ENCODE measurements at places on chromosomes 7 and 10.
A peak's percentile ranks its signal among the peaks of the same experiment; 100 is the strongest.

GRCh38 chr7:132469264-132469663 lies 107.0 kb downstream of the PLXNA4 start:
- DNase-seq: no peak

DNA sequence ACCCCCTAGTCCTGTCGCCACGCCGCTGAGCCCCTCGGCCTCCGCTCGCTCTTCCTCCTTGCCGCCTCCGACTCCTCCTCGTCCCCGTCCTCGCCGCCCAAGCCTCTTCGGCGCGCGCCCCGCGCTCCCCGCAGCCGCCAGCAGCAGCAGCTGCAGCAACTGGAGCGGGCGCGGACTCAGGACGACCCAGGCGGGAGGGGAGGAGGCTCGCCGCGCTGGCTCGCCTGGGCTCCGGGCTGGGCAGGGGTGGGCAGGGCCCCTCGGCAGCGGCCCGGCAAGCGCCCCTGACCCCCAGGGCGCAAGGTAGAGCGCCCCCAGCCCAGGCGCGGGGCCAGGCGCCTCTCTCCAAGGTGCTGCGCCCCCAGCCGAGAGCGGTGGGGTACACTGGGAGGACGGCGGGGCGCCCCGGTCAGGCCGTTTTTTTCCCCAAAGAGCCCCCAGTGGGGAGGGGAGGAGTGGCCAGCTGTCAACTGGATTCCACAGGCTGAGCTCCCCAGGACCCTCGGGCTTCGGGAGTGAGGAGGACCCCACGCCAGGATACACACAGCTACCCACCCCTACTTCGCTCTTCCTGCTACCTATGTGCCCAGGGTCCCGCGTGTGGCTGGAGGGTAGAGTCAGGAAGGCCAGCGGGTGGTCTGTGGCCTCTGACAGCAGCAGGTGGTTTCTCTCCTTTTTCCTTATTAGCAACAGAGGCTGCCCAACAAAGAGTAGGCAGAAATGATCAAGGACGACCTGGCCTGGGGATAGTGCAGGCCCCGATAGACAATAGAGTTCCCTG lies 903 bp upstream of the KCNMA1 start:
- peak; percentile 59 for DNase-seq

GRCh38 chr10:99506416-99506815 lies 26.3 kb upstream of the NKX2-3 start:
- no peak for DNase-seq

DNA sequence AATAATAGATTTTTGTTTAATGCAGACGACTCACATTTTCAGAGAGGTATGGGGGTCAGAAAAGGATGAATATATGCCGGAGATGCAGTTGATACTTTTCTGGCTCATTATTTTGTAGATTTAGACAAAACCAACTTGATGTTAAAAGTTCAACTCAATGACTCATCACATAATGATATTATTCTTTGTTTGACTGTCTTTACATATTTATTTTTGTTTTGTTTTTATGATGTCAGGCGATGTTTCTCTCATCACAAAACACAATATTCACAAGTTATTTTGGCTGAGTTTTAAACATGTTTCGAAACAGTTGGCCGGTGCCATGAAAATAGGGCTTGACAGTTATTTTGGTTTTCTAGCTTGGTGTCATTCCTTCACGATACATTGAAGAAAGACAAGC lies 1.3 kb downstream of the GJD4 start:
- no peak for DNase-seq

GRCh38 chr10:75887992-75888680 lies 456.7 kb downstream of the LRMDA start:
- no peak for DNase-seq

DNA sequence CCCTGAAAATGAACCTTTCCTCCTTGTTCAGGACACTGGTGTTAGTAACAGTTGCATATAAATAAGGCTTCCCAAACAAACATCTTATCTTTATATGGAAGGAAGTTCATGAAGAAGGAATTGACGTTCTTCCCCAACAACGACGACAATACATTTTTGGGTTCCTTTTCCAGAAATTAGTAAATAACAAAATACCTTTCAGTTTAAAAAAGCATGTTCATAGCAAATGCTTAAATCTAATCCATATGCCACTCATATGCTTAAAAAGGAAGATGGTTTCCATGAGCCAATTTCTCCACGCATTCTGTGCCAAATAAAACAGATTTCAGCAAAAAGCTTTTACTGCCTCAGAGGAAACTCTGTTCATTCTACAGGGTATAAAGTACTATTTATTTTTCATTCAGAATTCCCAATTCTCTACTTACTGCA lies 182.6 kb downstream of the COBL start:
- no peak for DNase-seq

GRCh38 chr7:27745064-27745583 lies 5.2 kb downstream of the TAX1BP1 start:
- DNase-seq: peak; percentile 16

DNA sequence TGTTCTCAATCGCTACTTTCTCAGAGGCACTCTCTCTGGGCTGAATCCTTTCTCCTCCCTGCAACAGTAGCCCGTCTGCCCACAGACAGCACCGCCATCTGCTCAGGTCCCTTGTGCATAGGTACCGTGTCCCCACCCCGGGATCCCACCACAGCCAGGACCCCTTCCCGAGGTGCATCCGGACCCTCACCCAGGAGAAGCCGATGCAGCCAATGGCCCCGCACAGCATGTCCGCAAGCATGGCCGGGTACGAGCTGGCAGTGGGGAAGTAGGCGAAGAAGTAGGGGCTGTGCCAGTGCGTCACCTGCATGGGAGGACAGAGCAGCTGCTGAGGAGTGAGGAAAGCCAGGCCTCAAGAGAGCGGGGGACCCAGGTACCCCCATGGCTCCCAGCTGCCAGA lies 25.5 kb downstream of the DDC start:
- no peak for DNase-seq

DNA sequence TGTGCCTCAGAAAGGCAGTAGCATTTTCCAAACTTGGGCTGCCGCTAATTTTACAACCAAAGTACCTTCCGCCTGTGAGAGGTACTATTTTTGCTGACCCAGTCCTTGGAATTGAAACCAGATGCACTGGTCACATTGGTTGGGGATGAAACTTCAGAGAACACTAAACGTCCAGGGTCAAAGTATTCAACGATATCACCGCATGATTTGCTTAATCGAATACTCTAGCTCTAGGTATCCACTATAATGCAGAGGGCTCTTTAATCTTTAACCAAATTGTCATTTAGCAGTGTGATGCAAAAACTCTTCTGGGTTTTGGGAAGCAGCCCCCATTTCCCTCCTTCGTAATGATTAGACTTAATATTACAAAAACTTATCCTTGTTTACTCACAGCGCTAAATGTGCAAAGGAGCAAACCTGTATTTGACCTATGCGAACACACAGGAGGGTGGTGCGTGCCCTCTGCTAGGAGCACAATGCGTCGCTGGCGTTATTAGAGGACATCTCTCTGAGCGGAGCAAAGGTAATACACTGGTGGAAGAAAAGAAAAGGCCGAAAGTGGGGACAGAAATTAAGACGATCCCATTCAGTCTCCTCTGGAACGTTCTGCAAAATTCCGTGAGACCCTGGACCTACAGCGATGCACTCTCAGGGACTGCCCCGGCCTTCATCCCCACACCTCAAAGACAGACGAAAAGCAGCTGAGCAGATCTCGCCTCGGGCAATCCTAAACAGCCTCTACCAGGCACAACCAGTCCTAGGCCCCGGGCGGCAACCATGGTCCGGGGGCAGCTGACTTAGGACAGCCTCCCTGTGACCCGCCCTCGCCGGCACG lies 916 bp upstream of the EEPD1 start:
- no peak for DNase-seq

DNA sequence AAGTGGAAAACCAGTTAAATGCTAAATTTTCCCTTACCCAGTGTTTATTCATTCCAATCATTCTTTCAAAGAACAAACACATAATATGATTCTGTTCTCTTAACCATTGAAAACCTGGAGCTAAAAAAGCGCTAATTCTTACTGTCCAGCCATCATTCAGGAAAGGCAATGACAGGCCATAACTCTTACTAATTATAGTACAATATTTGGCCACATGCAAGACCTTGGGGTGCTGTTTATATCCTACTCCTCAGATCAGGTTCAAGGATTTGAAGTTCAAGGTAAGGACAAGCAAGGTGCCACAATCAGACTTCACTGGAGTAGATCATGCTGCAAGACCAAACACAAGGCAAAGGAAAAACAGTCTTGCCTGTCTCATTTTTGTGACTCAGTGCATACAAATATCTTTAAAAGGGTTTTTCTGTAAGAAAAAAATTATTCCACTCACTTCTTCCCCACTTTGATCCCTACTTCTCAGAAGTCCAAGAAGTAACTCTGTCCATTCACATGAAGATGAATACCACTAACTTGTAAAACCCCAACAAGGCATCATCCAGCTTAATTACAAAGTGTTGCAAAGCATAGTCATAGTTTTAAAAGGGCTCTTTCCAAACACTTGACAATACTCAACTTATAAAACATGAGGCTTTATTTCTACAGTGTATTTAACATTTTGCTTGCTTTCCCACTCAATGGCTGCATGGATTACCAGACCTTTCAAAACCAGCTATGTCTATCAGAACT lies 153.0 kb downstream of the DOCK4 start:
- DNase-seq: no peak

GRCh38 chr7:2730846-2731770 lies 43.1 kb downstream of the AMZ1 start:
- no peak for DNase-seq

GRCh38 chr7:127586346-127586745 lies 950 bp upstream of the GCC1 start:
- DNase-seq: no peak

GRCh38 chr7:28182071-28182471 lies 1.5 kb upstream of the JAZF1 start:
- DNase-seq: peak; percentile 30

DNA sequence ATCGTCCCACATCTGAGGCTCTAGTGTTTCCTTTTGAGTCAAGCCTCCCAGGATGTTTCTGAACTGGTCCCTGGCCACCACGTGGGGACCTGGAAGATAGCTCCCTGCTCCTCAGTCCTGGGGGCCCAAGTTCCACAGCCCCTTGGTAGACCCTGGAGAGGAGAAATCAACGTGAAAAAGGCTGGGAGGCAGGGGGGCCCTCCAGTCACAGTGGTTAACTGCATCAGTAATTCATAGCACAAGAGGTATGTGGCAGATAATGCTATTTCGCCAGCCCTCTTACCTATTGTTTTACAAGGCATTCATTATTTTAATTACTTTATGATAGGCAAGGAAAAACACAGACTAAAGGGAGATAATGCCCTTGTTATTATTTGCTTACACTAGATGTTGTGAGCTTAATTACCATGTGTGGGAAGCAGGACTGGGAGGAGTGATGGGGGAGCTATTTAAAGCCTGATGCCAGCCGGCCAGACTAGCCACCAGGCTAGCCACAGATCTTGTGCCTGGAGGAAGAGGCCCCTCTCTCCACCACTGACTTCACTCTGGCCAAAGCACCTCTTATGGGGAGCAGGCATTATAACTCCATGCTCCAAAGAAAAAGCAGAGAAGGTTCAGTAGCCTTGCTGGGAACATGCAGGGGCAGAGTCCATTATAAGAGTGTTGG lies 230.7 kb downstream of the KCNMA1 start:
- no peak for DNase-seq

- DNase-seq: no peak
These were observed 249.4 kb downstream of the COBL start for GRCh38 chr7:51067258-51067657.

- DNase-seq: no peak
These were observed 6.2 kb downstream of the STK17A start for GRCh38 chr7:43589133-43589478.

- DNase-seq: no peak
These were observed 127.7 kb upstream of the AOAH start for GRCh38 chr7:36852017-36852416.

- DNase-seq: no peak
These were observed 17.0 kb downstream of the CDK14 start for GRCh38 chr7:90613088-90613498.

DNA sequence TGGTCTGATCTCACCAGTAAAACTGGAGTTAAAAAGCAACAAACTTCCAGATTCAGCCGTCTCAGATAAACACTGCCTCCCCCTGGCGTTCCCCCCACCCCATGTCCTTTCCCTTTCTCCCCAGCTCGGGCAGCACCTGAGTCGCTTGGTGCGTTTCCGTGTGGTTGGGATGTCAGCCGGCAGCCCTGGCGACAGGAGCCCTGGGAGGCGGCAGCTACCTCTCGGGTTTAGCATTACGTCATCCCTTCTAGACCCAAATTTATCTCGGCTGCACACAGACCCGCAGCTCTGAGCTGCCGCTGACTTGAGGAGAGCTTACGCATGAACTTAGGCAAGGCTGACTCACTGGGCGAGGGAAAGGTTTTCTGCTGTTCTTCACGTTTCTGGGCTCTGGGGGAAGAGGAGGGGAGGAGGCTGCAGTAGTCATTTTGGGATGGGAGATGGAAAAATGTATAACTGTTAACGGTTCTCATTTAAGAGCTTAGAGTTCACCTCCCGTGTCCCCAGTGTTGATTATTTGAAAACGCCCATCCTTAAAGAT lies 14.4 kb downstream of the MXI1 start:
- DNase-seq: peak; percentile 60

Measured in BE2C (cell line).